Activated T-helper 9 cell treated with anti-CD3 and anti-CD28 coated beads, Interleukin-2, amount 50 U/mL, for 16 hours (primary cell): ENCODE measurements at places on chromosomes 1 and 21.

DNA sequence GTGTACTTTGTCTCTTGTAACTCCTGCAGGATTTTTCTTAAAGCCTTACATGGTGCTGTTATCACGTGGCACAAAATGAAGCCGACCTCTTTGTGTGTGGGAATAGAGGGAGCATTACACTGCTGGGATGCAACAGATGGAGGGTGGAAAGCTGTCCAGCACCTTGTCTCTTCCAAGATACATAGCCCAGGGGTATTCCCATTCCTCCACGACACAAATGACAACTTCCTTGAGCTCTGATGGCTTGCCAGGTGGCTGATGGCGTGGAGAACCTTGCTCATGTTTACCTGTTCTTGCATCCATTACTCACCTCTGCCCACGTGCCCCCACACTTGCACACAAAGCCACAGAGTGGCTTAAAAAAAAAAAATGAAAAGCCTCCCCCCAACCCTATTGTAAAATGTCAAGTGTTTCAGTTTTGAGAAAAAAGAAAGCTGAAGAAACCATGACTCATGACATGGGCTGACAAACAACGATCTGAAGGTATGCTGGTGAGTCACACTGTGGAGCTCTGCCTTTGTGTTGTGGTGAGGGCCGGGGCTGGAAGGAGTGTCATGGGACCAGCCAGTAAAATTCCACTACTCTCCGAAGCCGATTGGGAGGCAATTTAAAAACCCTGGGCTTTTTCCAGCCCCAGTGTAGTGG, 32.0 kb upstream of the ATP5PO start:
- DNase-seq = peak; percentile 79

DNA sequence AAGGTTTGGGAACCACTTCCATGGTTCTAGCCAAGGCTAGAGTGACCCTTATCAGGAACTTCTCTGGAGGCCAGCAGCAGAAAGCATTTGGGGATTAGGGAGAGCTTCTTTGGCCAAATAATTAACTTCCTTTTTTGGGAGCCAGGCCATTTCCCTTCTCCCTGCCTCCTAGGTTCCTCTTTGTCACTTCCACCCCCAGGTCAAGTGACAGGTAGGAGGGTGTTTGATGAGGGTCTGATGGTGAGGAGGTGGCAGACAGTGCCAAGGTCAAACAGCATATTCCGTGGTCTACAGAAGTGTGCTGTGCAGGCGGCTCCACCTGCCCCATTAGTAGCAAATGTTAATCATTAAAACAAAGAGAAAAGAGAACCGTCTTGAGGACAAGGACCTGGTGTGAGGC, 1.9 kb upstream of the KCNA10 start:
- no peak for DNase-seq

DNA sequence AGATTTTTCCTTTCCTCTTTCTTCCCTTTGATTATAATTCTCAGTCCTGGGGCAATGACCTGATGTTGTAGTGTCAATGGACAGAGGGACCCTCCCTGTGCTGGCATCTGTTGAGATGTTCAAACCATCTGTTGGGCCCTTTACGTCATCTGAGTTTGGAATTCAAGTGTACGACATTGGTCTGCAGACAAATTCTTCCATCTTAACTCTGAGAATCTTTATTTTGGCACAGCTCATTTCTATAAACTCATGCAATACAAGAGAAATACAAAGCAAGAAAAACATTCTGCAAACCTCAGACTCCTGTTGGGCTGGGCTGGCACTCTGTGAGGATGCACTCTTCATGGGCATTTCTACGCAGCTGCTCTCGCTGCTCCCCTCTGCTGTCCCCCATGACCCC, 54.2 kb downstream of the IFI44 start:
- no peak for DNase-seq

- DNase-seq = no peak
Observed at GRCh38 chr1:214838351-214838750, 235.4 kb downstream of the CENPF start.

DNA sequence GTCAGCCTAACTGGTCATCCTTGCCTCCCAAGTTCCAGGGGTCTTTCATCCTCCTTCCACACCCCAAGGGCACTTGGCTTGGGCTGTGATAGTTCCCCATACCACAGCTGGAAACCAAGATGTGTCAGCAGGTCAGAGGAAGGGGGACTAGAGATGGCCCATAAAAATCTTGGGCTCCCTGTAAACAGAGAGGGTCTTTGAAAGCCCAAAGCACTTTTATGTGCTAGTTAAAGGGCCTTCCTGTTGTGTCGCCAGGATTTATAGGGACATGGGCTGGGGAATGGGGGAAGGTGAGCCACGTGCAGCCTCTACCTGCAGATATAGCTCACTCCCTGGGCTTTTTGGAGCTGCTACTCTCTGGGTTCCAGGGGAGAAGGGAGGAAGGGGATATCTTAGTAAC, 11.9 kb upstream of the UBL4B start:
- DNase-seq = no peak

- DNase-seq = no peak
Observed at GRCh38 chr1:10020086-10020485, 12.7 kb upstream of the UBE4B start.

- DNase-seq = no peak
Observed at GRCh38 chr1:23506376-23507107, 22.6 kb upstream of the ASAP3 start.

GRCh38 chr1:66251546-66251945, 282.4 kb upstream of the SGIP1 start:
- no peak for DNase-seq

DNA sequence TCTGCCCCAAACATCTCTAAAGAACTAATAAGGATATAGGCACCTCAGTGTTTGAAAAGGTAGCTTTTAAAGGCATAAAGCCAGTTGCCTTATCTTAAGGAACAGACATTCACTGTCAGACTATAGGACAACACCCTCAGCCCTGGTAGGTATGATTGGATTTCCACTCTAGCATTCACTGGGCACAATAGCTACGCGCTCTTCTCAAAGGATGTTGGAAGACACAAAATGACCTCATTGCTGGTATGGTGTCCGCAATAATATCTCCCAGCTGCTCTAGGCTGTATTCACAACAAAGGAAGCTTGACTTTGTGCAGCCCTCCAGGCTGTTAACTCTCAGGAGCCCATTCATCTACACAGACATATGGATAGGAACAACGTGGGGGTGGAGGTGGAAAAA, 119.4 kb upstream of the CXADR start:
- DNase-seq = no peak

DNA sequence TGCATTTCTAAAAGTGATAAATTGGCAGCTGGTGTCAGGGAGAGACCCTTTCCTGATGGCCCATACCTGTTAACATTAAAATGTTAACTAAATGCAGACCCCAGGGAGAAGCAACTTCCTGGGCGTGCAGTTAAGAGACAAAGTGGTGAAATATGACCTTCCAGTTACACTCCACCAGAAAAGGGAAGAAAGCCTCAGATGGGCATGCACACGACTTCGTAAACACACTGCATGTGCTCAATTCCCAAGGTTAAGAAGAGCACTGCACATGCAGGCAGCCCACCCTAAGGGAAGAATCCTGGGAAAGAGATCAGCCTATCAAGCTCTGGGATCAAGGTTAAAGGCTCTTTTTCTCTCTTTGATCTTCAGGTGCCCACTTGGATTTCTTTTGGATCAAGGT, 9.7 kb upstream of the GBP6 start:
- DNase-seq = no peak

DNA sequence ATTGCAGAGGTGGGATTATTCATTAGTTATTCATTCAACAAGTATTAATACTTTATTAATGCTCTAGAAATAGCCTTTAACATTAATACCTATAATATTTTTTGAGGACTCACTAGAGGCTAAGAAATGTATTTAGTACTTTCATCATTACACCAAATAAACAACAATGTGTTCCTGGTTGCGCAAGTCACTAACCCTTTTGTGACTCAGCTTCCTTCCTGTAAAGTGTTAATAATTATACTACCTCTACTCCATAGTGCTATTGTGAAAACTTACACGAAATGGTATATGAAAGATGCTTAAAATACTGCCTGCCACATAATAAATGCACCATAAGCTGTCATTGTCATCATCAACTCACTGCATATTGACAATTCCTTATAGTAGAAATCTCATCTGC, 431.0 kb downstream of the DPYD start:
- no peak for DNase-seq

GRCh38 chr21:37450445-37450941, 83.9 kb downstream of the DYRK1A start:
- DNase-seq = no peak

- no peak for DNase-seq
Observed at GRCh38 chr1:221810406-221810805, 68.5 kb upstream of the DUSP10 start.

GRCh38 chr21:42406201-42406621, 2.5 kb downstream of the UBASH3A start:
- DNase-seq = no peak

GRCh38 chr1:100347009-100347966, 5.0 kb upstream of the CDC14A start:
- DNase-seq = no peak

GRCh38 chr1:162914601-162915000, 53.6 kb upstream of the CCDC190 start:
- DNase-seq = no peak

- DNase-seq = no peak
Observed at GRCh38 chr21:45386728-45387371, 18.1 kb upstream of the COL18A1 start.

- no peak for DNase-seq
Observed at GRCh38 chr1:7856345-7856744, 3.5 kb upstream of the UTS2 start.

- no peak for DNase-seq
Observed at GRCh38 chr1:13679651-13680050, 20.3 kb upstream of the PRDM2 start.

GRCh38 chr1:173410794-173411236, 66.3 kb upstream of the PRDX6 start:
- DNase-seq = no peak

DNA sequence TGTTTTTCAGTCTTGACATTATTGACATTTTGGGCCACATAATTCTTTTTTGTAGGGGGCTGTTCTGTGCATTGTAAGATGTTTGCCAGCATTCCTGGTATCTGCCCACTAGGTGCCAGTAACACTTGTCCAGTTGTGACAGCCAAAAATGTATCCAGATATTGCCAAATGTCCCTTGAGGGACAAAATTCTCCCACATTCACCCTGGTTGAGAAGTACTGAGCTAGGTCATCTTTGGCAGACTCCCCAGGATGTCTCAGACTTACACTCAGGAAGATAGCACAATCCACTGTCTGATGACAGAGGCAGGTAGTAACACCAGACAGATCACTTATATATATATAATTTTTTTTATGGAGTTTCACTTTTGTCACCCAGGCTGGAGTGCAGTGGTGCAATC, 5.9 kb downstream of the CD48 start:
- DNase-seq = no peak

- no peak for DNase-seq
Observed at GRCh38 chr1:185674201-185674600, 60.0 kb upstream of the HMCN1 start.

- no peak for DNase-seq
Observed at GRCh38 chr1:180918519-180918918, 5.8 kb downstream of the KIAA1614 start.

- DNase-seq = no peak
Observed at GRCh38 chr1:79193211-79194079, 186.9 kb upstream of the ADGRL4 start.

DNA sequence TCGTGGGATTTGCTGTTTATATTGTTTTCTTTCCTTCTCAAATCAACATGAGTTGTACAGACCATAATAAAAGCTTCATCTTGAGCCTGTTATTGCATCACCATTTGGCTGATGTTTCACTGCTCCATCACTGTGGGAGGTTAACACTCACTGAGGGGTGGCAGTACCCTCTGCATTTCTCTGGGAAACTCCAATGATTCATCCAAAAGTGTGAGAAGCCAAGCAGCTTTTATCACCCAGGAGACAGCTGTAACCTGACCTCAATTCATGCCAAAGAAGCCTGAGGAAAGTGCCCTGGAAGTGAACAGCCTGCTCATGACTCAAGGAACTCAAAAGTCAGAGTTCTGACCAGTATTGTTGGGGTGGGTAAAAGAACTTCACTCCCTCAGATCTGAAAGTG, 84.1 kb downstream of the GPR88 start:
- DNase-seq = no peak

GRCh38 chr1:7526867-7527732, 244.0 kb upstream of the VAMP3 start:
- no peak for DNase-seq

DNA sequence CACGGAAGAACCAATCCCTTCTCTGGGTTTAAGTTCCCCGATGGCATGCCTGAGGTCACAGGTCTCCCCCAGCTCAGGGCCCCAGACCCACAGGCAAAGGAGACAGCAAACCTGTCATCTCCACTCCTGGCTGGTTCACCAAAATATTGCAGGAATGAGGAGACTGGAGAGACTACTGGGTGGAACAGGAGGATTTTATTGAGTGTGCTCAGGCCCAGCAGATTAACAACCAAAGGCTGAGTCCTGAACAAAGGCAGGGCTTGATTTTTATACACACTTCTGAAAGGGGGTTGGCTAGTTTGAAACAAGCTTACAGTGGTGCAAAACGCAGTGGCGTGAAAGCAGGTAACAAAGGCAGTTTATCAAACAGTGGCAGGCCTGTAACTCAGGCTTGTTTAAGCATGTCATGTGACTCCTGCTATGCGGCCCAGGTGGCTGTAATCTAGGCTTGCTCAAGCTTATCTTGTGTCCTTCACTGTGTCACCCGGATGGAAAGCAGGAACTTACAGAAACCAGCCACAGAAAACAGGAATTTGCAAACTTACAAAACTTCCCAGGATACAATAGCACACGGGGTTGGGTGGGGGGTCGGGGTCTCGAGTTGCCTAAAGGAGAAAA, 27.4 kb upstream of the KCNJ15 start:
- DNase-seq = no peak

- peak; percentile 80 for DNase-seq
Observed at GRCh38 chr1:89632657-89633247, at the start of gene LRRC8C. Gene LRRC8C (plus strand): TSS chr1:89633120. CDS start chr1:89686474, 53,354 bp downstream.

DNA sequence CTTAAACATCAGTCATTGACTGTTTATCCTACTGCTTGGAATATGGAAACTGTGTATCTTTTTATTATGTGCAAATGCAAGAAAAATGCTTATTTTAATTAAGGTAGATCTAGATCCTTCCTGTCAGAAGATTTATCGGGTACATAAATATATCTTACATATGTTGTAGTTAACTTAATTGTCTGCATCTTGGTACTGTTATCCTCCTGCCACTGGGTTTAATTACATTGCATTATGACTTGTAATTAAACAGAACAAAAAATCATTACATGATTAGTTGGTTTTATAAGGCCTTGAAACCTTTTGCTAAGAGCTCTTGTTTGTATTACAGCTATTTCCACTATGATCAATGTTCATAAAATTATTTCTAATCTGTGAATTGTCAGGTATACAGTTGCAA, 211.2 kb downstream of the PTGER3 start:
- DNase-seq = no peak

- DNase-seq = no peak
Observed at GRCh38 chr1:56255516-56256152, 323.7 kb downstream of the PLPP3 start.

DNA sequence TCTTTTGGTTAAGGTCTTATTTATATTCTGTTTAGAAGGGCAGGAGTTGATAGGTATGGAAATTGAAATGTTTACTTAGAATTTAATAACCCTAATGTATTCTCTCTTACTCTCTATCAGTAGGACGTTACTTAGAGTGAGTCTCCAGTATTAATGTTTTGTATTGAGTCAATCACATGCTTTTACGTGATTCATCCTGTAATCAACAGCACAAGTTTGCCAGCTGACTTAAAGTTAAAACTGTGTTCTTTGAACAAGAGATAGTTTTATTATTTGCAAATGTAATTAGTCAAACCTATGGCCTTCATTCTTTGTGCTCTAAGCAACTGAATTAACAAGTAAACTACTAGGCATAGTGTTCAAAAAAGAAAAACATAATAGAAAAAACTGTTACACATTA, 57.3 kb downstream of the PKN2 start:
- no peak for DNase-seq
